ENCODE measurements at places on chromosomes 1 and 21. TPM values are rescaled to one million over a fixed set of nuclear protein-coding genes. Genes with fewer than 3 reads are reported as not detected.

The RYR2 gene
- not detected for total RNA-seq

The F13B gene
- total RNA-seq: under 0.01 TPM

The GBP2 gene
- total RNA-seq: 10.9 TPM

The SYT2 gene
- total RNA-seq: under 0.01 TPM

The AMY1B gene
- total RNA-seq: not detected

The HJV gene
- not detected for total RNA-seq

The ITLN2 gene
- 1.4 TPM for total RNA-seq

The CTSK gene
- total RNA-seq: 24.2 TPM

The HSD3B1 gene
- not detected for total RNA-seq

The SPRR3 gene
- total RNA-seq: not detected

The SPOCD1 gene
- total RNA-seq: 44.0 TPM

The NBPF12 gene
- total RNA-seq: 3.5 TPM

The LRRC71 gene
- 0.56 TPM for total RNA-seq

The SMPDL3B gene
- total RNA-seq: 0.28 TPM

The ZBTB8A gene
- 4.6 TPM for total RNA-seq

The GUCA2A gene
- total RNA-seq: not detected

The UBXN10 gene
- under 0.01 TPM for total RNA-seq

All from regular cardiac myocyte (primary cell).